ENCODE measurements at places on chromosomes 6 and 20.

DNA sequence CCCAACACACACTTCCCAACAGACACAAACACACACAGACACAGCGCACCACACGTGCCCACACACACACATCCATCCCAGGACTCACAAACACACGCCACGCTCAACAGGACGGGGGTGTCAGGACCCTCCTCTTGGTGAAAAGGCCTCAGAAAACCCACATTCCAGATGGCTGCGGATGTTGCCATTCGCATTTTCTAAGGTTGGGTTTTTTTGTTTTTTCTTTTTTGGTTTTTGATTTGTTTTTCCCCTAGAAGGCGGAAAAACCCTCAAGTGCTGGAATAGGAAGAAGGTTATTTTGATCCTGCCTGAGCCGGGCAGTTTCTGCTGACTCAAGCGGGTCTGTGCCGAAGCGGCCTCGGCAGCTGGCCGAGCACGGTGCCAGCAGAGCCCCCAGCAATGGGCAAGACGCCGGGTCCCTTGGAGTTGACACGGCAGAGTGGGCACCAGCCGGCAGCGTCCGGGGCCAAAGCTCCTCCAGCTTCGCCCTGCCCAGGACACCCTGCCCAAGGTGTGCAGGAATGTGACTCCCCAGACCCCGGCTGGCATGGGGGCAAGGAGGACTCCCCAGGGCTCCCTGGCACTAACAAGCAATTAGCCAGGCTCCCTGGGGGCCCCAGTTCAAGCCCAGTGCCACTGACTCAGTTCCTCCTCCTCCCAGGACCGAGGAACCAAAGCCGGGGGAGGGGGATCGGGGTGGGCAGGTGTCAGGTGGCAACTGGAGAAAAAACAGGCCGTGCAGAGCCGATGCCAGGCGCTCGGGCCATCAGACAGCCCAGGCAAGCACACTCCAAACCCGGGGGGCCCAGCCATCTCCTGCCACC is 40.9 kb upstream of the ZBP1 start:
- DNase-seq = no peak

- no peak for DNase-seq
These were observed 659 bp downstream of the TMX4 start for GRCh38 chr20:8018958-8019245.

DNA sequence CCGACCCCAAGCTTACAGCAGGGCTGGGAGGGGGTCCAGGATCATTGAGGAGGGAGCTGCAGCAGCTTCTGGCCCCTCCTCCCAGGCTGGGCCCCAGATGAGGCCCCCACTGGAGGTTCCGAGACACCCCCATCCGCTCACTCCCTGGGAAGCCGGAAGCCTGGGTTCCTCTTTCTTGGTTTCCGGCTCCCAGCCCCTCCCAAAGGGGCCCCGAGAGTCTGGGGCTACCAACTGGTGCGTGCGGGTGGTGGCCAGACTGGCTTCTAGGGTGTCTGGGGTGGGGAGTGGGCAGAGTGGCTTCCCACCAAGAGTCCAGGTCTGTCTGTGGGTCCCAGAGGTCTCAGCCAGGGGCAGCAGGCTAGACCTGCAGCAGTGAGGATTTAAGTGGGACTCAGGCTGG is 2.2 kb downstream of the RGS19 start:
- no peak for DNase-seq

GRCh38 chr6:26331218-26332073 is 33.6 kb upstream of the BTN3A2 start:
- DNase-seq = peak; percentile 71

DNA sequence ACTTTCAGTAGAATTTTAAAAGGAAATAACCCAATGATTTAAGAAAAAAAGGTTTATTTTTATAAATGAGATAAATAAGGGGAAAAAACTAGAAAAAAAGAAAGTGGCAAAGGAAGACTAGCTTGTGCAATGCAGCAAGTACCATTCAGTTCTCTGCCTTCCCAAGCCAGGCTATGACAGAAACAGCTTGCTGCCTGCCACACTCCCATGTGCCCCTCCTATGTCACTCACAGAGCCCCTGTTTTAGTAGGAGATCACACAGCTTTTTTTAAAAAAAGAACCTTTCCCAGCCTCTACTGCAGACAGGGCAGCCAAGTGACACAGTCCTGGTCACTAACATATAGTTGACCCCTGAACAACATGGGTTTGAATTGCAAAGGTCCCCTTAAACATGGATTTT is 13.5 kb downstream of the TBC1D7 start:
- no peak for DNase-seq

DNA sequence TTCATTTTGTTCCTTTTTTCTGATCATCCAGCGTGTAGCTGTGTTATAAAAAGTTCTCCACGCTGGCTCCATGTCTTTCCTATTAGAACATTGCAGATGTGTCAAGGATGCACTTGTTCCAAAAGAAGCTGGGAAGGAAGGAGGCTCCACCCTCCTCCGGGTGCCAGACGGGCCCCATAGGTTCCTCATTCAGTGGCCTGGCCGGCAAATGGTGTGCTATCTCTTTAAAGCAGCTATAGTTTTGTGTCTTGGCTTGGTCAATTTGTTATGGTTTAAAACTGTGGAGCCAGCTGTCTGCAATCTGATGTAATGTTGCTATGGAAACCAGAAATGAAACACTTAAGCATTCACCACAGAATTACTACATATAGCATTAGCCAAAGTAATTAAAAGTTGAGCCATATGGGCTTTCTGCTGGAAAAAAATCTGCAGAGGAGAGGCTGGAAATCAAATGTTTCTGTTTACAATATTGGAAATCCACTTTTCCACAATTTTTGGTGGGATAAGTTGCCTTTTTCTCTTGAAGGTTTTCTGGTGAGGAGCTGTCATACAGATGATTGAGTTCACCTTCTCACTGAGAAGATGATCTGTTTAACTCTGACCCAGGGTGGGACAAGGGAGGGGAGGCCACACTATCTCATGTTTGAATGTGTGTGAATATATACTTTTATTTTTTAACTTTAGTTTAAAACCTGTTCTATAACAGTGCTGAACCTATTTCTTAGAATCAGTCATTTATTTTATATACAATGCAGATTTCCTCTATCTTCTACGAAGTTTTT is 167.4 kb downstream of the SASH1 start:
- peak; percentile 96 for DNase-seq

DNA sequence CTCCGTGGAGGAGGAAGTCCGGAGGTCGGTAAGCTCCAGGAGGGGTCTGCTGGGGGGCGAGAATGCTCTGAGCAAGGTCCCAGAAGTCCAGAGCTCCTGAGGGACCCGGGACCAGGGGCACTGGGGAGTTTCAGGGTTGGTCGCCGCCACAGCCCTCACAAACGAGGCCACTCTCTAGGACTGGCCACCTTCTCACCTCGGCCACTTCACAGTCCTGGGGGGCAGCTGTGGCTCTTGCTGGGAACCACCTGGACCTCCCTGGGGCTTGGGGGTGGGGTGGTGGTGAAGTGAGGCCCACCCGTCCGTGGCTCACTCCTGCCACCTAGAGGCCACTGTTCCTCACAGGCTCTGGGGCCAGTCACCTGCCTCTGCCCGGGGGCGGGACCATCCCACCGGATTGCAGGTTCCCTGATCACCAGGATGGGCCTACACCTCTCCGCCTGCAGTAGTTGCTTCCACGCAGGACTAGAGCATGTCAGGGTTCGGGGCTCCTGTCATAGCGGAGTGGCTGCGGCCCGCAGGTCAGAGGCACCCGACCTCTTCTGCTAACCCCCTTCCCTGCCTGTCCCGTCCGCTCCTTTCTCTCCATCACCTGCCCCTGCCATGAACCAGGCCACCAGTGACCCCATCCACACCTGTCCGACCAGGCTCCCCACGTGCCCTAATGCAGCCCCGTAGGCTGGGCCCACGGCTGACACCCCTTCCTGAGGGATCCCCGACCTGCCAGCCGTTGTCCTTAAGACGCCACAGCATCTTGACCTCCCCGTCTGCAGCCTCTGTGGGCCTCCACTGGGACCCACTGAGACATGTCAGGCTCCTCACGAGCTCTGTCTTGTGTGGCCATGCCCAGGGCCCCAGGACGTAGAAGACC is 5.1 kb upstream of the TCEA2 start:
- peak; percentile 37 for DNase-seq

DNA sequence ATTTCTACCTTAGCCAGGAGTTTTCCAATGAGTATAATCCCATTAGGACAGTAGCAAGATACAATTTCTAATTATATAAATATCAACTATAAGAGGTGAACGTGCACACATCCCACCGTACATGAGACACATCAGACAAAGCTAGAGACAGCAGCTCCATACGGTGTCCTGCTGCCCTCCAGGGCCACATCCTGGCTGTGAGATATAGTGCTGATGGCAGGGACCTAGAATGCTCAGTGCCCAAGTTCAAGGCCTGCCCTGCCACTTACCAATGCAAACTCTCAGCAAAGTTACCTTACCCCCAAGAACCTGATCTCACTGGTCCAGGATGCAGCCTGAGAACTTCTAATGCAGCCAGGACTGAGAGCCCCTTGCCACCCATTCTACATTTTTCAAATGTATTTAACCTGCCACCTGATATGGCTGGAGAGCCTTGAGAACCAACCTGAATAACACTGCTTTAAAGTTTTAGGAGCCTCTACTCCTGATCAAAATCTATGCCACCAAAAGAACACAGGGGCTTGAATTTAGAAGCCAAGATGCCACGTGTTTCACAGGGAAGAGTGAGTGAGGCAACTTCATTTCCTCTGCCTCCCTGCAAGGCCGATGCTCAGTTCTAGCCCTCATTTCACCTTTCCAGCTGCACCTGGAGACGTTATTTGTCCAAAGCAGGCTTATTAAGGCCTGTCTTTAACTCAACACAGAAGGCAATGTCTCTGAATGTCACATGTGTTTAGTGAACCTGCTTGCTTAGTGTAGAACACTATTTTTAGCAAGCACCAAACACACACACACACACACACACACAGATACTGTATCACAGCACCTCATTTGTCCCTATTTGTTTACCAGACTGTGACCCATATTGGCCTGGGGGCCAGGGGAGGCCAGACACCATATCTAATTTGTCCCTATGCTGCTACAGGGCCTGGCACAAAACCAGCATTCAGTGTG is 6.1 kb downstream of the NFATC2 start:
- no peak for DNase-seq

- peak; percentile 81 for DNase-seq
These were observed 395.3 kb upstream of the SULF2 start for GRCh38 chr20:48180618-48181017.

DNA sequence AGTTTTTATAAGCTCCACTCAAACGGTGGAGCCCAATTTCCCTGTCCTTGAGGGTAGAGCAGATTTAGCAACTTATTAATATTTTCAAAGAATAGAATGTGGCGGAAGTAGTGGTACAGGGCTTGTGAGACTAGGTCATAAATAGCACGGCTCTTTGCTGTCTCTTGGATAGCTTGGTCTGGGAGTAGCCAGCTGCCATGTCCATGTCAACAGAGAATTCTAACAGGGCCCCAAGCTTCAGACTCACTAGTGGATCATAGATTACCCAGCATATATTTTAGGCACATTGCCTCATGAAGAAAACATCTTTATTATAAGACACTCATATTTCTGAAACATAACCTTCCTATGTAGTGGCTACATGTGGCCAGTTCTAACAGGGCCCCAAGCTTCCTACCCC is 755.7 kb downstream of the HDGFL1 start:
- DNase-seq = no peak

- DNase-seq = no peak
These were observed 86.8 kb downstream of the RPP40 start for GRCh38 chr6:4916954-4917561.

GRCh38 chr20:38202982-38203293 is 37.9 kb upstream of the TGM2 start:
- no peak for DNase-seq

GRCh38 chr6:13808801-13809200 is 5.6 kb downstream of the MCUR1 start:
- no peak for DNase-seq

DNA sequence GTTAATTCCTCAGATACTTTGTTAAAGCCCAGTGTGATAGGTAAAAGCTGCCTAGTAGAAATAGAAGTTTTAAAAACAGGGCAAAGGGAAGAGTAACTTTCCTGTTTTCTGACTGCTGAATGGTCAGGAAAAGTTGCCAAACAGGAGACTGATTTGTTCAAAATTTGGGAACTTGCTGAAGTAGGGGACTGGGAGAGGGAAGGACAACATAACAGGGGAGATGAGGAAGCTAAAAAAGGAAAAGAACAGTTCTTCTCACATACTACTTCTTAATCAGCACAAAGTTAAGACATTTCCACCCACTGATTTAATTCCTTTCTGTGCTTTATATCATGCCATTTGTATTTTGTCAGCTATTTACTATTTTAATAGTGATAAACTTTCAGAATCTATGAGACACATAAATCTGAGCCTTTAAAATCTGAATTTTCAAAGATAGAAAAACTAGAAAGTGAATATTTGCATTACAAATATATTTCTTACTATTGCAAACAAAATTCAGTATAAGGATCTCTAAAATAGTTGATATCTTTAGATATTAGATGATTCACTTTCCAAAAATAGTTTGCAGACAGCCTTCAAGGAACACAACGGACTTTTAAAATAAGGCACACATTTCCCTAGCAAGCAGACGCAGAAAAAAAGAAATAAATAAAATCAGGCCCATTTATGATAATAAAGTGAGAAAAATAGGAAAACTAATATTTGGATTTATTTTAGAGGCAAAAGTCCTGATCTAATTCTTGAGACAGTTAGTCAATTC is 36.9 kb upstream of the SLC16A10 start:
- no peak for DNase-seq

DNA sequence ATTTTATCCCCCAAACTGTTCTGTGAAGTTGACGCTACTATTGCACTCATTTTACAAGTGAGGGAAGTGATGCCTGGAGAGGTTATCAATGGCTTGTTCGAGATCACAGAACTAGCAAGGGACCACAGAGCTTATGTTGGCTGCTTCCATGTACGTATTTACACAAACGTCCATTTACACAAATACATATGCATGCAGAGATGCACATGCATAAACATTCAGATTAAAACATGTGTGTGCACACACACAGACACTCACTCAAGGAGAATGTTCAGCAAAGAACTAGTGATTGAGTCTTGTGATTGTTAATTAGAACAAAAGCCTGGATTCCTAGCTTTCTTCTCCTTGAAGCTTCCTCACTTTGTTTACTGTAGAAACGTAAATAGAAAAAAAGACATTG is 321.5 kb upstream of the CHD6 start:
- no peak for DNase-seq

DNA sequence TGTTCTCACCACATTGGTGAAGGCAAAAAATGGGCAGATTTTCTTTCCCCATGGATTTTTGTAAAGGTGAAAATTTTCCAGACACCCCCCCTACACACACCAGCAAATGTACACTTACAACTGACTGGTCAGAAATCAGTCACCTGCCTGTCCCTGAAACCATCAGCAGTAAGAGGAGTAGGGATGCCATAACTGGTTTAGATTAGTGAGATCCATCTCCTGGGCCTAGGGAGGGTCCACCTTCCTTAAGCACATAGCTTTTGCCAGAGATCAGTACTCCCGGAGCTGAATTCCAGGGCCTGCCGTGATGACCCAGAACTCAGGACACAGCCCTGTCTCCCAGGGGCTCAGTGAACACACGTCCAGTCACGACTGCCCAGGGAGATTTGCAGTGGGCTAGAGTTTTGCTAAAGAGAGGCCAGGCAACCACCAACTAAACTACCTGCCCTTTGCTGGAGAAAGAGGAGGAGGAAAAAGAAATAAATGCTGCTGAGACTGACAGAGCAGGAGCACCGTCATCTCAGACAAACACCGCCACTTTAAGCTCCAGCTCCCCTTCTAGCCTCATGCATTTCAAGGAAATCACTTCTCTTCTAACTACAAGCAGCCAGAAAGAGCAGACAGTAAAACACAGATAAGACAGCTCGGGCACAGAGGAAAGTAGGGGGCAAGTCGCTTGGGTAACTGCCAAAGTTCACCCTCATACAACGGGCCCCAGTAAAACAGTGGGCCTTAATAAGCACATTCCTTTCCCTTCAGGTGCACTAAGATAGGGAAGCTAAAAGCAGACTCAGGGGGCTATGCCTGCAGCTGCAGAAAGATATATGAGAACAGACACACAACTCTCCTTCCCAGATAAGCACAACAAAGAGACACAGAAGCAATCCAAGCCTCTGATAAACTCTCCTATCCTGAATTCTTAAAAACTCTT is 82.6 kb upstream of the SPTLC3 start:
- DNase-seq = no peak
